Activated CD8-positive, alpha-beta memory T cell treated with anti-CD3 and anti-CD28 coated beads, Interleukin-2, amount 10 ng/mL, durations not matched to agents 7 days and 5 days (primary cell): ENCODE measurements at places on chromosomes 11 and 22. TPM values are rescaled to one million over a fixed set of nuclear protein-coding genes. Genes with fewer than 3 reads are reported as not detected.

The UCP3 gene
- total RNA-seq, result 3.3 TPM

The OR10A2 gene
- not detected for total RNA-seq

The MGAT3 gene
- total RNA-seq, result 3.6 TPM

The HPX gene
- 0.76 TPM for total RNA-seq

The MS4A1 gene
- total RNA-seq, result not detected

The SERPIND1 gene
- total RNA-seq, result not detected

The DDIAS gene
- total RNA-seq, result 16.2 TPM

The TCP11L1 gene
- 19.1 TPM for total RNA-seq

- DNase-seq, result no peak
These were observed 1.5 kb upstream of the ANKRD42 start for GRCh38 chr11:83191986-83192385.

- DNase-seq, result no peak
These were observed 84.4 kb upstream of the SLC5A12 start for GRCh38 chr11:26806219-26806618.

DNA sequence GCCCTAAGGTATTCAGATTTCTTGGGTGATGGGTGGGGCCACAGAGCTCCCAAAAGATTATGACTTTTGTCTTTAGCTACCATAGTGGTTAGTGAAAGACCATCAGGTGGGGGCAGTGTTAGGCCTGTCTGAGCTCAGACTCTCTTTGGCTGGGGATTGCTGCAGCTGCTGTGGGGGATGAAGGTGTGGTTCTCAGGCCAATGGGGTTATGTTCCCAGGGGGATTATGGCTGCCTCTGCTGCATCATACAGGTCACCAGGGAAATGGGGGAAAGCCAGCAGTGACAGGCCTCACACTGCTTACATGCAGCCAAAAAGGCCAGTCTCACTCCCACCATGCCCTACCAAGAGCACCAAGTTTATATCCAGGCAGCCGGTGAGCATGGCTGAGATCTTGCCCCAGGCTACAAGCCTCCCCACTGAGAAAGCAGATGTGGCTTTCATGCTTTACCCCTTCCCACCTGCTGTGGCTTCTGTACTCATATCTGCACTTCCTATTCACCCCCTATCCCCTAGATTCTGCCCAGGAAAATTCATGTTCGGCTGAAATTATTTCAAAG is 24.8 kb downstream of the CNTF start:
- no peak for DNase-seq

DNA sequence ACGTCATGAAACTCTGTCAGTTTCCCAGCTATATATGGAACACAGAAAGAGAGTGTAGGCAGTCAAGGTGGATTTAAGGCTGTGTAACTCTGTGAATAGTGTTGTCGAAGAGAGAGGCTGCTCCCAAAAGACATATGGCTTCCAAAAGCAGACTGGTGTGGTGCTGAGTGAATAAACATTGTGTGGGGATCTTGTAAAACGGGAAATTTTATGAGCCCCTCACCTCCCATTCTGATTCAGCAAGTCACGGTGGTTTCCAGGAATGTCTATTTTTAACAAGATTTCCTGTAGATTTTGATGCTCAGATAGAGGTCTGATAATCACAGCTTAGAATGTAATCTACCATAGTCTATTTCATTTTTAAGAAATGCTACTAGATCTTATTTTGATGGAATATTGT is 67.9 kb downstream of the SESN3 start:
- DNase-seq, result no peak

DNA sequence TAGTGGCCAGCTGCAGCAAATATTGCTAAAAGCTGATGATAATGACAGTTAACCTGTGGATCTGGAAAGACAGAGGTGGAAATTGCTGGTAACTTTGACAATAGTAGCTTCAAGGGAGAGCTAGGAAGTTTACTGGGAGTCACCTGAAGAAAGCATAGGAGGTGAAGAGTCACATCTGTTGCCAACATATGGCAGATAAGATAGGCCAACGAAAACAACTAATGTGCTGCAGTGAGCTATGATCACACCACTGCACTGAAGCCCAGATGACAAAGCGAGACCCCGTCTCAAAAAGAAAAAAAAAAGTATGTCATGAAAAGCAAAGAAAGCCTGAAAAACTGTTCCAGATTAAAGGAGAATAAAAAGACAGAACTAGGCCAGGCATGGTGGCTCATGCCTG is 4.3 kb upstream of the PRDM10 start:
- no peak for DNase-seq

GRCh38 chr11:123611698-123612097 is 42.7 kb downstream of the SCN3B start:
- DNase-seq, result no peak

DNA sequence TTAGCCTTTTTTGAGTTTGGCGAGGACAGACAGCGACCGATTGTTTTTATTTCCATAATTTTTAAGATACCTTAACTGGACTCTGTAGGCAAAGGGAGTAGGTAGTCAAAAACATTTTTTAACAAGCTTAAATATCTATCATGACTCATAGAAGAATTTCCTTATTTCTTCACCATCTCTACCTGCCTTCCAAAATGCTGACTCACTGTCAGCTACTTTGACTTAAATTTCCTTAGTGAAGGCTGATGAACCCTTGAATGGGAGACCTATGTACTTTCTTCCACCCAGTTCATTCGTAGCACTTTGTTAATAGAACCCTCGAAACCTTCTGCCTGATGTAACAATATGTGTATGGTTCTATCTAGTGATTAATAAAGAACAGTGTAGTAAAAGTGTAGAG is 1.1 kb upstream of the MTMR2 start:
- no peak for DNase-seq

GRCh38 chr11:82080160-82080559 is 653.5 kb downstream of the FAM181B start:
- DNase-seq, result no peak

GRCh38 chr22:24503843-24504338 is 8.8 kb downstream of the UPB1 start:
- no peak for DNase-seq
